ENCODE measurements at places on chromosomes 6 and 20. TPM values are rescaled to one million over a fixed set of nuclear protein-coding genes. Genes with fewer than 3 reads are reported as not detected.

CAPN11 gene
- total RNA-seq: 0.95 TPM

DNA sequence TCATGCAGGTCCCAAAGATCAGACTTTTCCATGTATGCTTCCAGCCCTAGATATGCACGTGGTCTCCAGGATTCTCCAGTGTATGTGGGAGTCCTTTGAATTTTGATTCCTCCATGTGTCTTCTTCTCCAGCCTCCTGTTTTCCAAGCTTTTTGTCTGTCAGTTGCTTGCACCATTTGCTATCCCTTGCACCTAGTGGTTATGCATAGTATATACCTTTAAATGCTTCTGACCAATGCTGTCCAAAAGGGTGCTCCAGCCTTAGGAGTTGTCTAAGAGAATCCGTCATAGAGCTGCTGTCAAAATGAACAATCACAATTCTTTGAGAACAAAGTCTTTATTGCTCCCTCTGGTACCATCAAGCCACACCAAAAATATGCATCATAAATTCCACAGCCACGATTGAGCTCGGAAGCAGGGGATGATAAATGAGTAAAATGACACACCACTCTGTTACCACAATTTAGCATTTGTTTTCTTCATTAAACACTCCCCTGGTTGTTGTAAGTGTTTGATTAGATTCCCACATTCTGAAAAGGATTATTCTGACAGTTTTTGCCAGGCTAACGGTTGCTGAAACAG is 706.2 kb upstream of the GJE1 start:
- DNase-seq: no peak

DNA sequence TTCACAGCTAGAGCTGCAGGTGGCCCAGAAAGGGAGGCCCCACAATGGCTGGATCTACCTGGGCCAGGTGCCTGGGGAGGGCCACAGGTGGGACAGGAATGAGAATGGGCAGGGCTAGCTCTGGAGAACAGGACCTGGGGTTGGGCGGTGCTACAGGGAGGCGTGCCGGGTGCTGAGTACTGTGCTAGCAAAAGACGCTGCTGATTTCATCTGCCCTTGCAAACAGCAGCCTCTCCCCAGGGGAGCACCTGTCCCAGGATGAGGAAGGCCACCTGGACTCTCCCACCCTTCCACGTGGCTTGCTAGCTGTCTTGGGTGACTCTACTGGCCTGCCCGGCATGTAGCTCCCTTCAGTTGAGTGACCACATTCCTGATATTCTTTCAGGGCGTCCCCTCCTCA is 6.6 kb upstream of the YTHDF1 start:
- no peak for DNase-seq

GRCh38 chr20:43095034-43095433 is 94.7 kb downstream of the PTPRT start:
- DNase-seq: no peak

DNA sequence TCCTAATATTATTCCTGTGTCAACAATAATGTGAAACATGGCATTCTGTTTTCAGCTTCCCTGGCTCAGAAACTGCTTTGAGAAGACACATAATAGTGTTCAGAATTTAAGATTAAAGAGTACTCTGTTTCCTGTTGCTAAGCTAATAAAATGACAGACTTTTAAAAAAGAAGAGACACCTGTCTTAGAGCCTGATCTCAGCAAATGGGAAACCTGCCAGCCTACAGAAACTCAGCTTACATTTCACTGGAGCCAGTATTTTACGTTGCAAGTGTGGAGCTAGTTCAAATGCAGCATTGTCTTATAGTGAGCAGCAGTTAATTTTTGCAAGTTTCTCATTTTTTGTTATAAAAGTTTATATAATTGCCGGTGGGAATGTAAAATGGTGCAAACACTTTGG is 28.8 kb downstream of the KIZ start:
- DNase-seq: no peak

Measured in mucosa of gallbladder (tissue), 1 donor.